ENCODE measurements at places on chromosomes 1 and 21.

DNA sequence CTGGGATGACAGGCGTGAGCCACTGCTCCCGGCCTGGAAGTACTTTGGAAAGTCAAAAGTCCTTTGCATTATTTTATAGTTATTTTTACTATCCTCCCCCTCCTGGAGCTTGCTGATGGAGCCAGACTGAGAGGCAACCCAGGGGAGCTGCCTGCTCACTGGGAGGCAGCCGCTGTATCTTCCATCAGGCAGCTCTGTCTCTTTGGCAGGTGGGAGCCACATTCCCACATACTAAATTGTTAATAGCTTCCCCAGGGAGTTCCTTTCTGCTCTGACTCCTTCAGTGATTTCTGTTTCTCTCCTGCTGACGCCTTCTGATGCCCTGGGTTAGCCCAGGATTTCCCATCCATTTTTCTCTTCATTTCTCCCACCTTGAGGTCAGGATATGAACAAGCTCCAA lies 4.9 kb upstream of the OPRD1 start:
- no peak for DNase-seq

DNA sequence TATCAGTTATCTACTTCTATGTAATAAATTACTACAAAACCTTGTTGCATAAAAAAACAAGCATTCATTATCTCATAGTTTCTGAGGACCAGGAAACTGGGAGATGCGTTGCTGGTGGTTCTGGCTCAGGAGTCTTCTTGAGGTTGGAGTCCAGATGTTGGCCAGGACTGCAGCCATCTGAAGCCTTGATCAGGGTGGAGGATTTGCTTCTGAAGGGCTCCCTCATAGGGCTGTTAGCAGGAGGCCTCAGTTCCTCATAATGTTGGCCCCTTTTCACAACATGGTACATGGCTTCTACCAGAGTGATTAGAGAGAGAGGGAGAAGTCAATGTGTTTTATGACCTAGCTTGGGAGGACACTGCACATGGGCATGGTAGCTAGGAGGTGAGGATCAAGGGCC lies 137.4 kb downstream of the CNIH3 start:
- DNase-seq: no peak

DNA sequence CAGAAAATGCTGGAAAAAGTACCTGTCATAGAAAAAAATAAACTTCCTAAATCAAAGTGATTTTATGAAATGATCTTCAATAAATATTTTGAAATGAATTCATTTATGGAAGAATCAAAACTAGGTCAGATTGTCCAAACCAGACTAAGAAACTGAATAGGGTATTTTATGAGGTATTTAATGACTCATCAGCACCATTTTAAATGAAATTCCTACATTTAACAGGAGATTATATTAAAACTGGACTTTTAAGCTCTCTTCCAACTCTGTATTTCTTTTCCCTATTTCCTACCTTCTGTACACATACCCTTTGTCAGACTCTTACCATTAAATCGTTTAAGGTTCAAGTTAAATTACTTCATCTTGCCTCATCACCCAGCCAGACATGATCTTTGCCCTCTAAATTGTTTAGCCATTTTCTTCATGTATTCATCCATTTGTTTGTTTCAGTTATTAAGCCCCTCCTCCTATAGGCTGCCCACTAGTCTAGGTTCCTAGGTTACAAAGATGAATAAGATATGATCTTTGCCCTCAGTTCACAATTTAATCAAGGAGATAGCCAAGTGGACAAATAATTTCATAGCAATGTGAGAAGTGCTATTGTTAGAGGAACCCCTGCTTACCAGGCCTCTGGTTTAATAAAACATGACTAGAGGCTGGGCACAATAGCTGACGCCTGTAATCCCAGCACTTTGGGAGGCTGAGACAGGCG lies 25.0 kb downstream of the TATDN3 start:
- DNase-seq: no peak

GRCh38 chr1:217133958-217134856 lies 411.0 kb upstream of the ESRRG start:
- DNase-seq: no peak
